ENCODE measurements at places on chromosomes 6 and 20.

DNA sequence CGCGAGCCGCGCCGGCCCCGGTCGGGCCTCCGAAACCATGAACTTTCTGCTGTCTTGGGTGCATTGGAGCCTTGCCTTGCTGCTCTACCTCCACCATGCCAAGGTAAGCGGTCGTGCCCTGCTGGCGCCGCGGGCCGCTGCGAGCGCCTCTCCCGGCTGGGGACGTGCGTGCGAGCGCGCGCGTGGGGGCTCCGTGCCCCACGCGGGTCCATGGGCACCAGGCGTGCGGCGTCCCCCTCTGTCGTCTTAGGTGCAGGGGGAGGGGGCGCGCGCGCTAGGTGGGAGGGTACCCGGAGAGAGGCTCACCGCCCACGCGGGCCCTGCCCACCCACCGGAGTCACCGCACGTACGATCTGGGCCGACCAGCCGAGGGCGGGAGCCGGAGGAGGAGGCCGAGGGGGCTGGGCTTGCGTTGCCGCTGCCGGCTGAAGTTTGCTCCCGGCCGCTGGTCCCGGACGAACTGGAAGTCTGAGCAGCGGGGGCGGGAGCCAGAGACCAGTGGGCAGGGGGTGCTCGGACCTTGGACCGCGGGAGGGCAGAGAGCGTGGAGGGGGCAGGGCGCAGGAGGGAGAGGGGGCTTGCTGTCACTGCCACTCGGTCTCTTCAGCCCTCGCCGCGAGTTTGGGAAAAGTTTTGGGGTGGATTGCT is 1.3 kb downstream of the VEGFA start:
- peak; percentile 65 for DNase-seq

- DNase-seq: no peak
Observed at GRCh38 chr6:106692112-106692818, 62.9 kb downstream of the QRSL1 start.

DNA sequence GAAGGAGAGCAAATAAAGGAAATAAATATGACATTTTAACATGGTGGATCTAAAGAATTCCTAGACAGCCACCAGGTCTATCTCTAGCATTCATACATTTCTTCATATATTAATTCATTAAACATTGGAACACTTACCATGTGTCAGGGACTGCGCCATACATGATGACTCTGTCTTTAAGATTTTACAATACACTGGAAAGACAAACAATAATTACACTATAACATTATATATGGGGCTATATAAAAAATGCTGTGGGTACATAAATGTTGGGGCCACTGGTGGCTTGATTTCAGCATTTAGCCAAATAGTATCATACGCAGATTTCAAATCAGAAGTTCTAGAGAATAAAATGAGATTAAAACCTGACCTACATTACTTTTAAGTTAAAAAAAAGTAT is 33.3 kb upstream of the PKIB start:
- no peak for DNase-seq

GRCh38 chr6:43703512-43704429 is 16.2 kb upstream of the MRPS18A start:
- DNase-seq: no peak

- peak; percentile 4 for DNase-seq
Observed at GRCh38 chr20:46312075-46312944, 4.0 kb upstream of the CDH22 start.

GRCh38 chr6:71496018-71496721 is 207.6 kb downstream of the OGFRL1 start:
- DNase-seq: no peak

- DNase-seq: no peak
Observed at GRCh38 chr6:24718449-24719124, 367 bp downstream of the C6orf62 start.

GRCh38 chr6:82786248-82786647 is 279.4 kb downstream of the UBE3D start:
- DNase-seq: no peak

- DNase-seq: no peak
Observed at GRCh38 chr20:50536333-50536732, 26.1 kb downstream of the PTPN1 start.

DNA sequence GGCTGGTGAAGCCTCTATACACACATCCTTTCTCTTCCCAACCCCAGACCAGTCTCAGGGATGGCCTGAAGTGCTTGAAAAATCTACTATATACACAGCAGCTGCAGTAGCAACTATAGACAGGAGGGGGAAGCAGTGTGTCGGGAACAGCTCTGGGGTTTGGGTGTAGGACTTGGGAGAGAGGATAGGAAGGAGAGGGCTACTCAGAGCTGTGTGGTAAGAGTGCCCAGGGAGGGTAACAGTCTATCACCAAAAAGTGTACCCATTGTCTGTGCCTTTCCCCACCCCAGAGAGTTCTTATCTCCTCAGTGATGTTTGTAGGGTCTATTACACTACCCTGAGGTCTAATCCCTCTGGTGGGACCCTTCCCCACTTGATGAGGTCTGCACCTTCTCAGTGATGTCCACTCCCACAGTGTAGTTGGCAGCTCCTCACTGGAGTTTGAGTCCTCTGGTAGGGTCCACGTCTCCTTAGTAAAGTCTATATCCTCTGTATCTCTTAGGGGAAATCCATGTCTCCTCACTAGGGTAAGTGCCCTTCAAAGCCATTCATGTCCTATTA is 1.5 kb upstream of the GGT7 start:
- peak; percentile 56 for DNase-seq

- no peak for DNase-seq
Observed at GRCh38 chr20:52945862-52946522, 26.2 kb upstream of the TSHZ2 start.

GRCh38 chr20:884983-885952 is 30.9 kb downstream of the ANGPT4 start:
- no peak for DNase-seq

- no peak for DNase-seq
Observed at GRCh38 chr6:2476376-2476775, 231.0 kb upstream of the GMDS start.

GRCh38 chr20:47127999-47128398 is 228.5 kb downstream of the ZMYND8 start:
- no peak for DNase-seq

DNA sequence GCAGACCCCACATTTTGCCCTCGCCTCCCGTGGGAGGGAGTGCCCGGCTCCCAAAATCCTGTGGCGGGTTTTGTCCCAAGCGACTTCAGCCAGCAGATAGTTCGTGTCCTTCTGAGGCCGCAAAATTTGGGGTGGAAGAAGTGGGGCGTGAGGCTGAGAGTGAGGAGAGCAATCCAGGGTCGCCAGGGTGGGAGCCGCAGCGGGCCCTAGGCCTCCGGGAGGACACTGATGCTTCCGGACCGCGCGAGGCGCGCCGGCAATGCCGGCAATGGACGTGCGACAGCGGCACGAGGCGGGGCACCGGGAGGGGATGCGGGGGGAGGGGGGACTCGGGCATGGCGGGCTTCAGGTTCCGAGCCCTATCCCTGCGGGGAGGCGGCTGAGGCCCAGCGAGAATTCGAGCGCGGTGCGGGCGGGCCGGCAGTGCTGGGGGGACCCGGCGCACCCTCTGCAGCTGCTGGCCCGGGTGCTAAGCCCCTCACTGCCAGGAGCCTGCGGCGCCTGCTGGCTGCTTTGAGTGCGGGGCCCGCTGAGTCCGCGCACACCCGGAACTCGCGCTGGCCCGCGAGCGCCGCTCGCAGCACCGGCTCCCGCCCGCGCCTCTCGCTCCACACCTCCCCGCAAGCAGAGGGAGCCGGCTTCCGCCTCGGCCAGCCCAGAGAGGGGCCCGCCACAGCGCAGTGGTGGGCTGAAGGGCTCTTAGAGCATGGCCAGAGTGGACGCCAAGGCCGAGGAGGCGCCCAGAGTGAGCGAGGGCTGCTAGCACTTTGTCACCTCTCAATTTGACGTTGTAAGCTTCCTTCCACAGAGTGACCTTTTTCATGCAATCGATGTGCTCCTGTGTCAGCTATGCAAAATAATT is 143.8 kb downstream of the LPA start:
- DNase-seq: peak; percentile 70

DNA sequence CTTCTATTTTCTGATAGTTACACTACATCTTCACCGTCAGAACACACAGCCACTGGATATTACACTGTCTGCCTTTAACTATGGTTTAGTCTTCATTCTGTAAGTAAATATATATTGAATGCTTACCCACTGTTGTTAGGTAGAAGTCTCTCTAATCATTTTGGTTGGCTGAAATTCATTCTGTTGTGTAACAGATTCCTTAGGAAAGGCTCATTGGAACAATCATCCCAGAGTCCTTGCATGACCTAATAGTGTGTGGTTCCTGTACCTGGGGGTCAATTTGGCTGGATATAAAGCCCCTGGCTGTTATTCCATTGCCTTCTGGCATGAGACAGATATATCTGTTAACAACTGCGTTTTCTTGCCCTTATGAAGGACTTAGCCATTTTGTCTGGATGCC is 9.9 kb downstream of the BLOC1S5 start:
- no peak for DNase-seq

DNA sequence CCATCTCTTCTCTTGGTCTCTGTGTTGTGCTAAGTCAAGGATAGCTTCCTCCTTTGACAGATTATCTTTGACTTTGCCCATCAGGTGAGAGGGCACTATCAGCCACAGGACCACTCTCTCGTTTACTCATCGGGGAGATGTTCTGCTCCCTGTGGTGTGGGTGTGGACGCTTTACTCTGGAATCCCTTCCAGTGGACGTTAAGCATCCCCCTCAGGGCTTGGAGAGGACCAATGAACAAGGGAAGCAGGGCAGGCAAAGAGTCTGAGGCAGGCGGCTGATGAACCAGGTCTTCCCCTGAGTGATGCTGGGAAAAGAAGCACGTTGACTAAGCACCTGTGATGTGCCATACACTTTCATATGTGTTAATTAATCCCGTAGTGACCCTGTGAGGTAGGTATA is 21.0 kb upstream of the RNF24 start:
- no peak for DNase-seq

DNA sequence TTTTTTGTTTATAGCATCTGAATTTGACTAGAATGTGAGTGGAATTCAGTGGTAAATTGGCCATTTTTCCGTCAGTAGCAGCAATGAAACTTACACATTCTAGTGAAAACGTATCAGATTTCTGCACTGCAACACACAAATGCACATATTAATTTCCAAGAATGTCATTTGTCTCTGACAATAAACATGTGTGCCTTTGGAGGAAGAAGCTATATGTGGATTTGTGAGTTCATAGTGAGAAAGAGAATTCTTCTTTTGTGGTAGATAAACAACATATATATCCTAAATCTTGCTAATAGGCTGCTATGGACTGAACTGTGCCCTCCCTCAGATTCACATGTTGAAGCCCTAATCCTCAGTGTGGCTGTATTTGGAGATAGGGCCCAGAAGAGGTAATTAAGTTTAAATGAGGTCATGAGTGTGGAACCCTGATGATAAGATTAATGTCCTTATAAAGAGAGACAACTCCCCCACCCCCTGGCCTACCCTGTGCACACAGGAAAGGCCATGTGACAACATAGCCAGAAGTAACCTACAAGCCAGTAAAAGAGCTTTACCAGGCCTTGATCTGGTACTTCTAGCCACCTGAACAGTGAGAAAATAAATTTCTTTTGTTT is 200.2 kb upstream of the EYA4 start:
- DNase-seq: no peak

- DNase-seq: no peak
Observed at GRCh38 chr6:120405947-120406346, 928.3 kb downstream of the TBC1D32 start.

GRCh38 chr6:169641461-169642085 is 60.3 kb downstream of the WDR27 start:
- DNase-seq: no peak

- DNase-seq: peak; percentile 62
Observed at GRCh38 chr6:29792123-29793035, 35.2 kb upstream of the HLA-G start.

DNA sequence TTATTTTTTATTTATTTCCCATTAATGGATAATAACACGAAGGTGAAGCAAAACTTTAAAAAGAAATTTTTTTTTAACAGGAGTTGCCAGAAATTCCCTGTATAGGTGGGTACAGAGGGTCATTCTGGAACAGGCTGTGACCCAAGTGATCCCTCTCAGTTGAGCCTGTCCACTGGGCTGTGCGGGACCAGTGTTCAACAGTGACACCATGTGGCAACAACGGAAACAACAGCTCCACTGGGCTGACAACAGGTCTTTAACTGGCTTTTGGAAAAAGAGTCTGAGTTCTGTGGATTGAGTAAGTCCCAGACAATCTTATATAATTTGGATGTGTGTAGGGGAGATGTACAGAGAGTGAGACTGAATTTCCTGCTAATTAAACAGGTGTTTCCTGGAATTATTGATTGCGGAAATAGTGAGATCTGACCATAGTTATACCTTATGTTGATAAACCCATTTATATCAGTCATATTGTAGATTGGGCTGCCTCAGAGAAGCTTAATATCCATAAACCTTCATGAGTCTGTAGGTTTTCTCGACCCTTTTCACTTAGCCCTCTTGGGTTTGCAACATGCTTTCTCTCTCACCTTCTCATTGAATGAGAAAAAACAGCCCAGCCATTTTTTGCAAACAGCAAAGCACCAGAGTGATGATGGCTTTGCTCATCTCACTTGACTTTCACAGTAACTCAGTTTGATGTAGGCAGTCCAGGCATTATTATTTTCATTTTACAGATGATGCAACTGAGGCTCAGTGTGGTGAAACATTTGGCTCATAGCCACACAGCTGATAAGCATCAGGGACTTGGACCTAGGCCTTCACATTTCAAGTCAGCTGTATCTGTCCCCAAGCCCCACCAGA is 17.5 kb downstream of the KIAA1755 start:
- DNase-seq: peak; percentile 30

- DNase-seq: no peak
Observed at GRCh38 chr6:111773501-111774345, 99.5 kb downstream of the FYN start.

- DNase-seq: no peak
Observed at GRCh38 chr6:103723438-103724322, 1136.0 kb downstream of the HACE1 start.

- no peak for DNase-seq
Observed at GRCh38 chr6:105372849-105373182, 30.1 kb downstream of the PREP start.

DNA sequence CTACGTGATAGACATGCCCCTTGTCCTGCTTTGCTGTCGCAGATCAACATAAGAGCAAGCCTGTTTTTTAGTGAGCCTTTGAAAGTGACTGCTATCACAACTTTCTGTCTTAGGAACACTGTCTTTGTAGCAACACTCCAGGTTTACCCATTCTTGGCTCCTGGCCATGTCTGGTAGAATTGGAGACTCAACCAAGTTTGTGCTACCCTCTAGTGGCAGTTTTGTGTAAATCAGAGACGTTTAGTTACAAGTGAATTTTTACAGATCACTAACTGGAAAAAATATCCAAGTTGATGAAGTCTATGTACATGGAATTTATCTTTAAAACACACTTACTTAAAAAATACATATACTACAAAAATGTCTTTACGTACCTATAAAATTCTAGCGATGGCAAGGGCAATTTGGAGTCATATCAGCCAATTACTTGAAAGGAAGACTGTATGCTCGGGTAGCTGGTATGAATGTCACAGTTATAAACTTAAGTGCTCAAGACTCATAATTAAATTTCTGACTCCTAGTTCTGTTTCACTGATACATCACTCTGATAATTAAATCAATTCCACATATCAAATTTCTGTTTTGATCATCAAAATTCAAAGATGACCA is 101.4 kb downstream of the ADGB start:
- DNase-seq: no peak

All from activated T-cell treated with anti-CD3 and anti-CD28 coated beads for 48 hours (primary cell).